AG09319 (cell line): ENCODE measurements at places on chromosomes 3 and 15.

DNA sequence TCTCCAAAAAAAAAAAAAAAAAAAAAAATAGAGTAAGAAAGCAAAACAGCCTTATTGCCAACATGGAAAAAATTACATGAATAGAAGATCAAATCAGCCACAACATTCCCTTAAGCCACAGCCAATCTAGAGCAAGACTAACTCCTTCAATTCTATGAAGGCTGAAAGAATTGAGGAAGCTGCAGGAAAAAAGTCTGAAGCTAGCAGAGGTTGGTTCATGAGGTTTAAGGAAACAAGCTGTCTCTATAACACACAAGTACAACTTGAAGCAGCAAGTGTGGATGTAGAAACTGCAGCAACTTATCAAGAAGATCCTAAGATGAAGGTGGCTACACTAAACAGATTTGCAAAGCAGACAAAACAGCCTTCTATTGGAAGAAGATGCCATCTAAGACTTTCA, 9.3 kb downstream of the PARL start:
- DNase-seq: no peak

- no peak for DNase-seq
Observed at GRCh38 chr3:171269542-171269941, 190.7 kb downstream of the TNIK start.

DNA sequence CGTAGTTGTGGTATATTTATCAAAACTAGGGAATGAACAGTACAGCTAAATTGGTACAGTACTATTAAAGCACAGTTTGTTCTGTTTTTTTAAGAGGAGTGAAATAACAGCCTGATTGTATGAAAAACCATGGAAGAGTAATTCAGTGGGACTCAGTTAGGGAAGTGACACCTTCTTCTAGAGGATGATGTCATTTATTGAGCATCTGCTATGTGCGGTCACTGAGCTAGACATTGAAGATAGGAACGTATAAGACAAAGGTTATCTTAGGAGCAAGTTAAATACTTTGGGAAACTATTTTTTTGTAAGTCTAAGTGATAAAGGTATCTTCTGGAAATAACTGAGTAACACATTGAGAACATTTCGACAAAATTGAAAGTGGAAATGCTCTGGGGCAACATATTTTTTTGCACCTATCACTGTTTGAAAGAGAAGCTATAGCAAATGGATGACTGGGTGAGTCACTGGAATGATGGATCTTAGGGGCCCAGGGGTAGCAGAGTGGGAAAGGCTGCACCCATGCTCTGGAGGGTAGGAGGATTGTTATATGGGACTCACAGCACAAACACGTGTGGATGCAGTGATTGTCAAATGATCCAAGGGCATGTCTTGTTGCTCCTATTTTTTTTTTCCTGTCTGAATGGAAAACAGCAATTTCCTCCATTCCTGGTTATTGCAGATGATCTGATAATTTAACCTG, 43.0 kb downstream of the OXNAD1 start:
- no peak for DNase-seq

GRCh38 chr3:49841126-49841696, 15.2 kb downstream of the TRAIP start:
- no peak for DNase-seq

DNA sequence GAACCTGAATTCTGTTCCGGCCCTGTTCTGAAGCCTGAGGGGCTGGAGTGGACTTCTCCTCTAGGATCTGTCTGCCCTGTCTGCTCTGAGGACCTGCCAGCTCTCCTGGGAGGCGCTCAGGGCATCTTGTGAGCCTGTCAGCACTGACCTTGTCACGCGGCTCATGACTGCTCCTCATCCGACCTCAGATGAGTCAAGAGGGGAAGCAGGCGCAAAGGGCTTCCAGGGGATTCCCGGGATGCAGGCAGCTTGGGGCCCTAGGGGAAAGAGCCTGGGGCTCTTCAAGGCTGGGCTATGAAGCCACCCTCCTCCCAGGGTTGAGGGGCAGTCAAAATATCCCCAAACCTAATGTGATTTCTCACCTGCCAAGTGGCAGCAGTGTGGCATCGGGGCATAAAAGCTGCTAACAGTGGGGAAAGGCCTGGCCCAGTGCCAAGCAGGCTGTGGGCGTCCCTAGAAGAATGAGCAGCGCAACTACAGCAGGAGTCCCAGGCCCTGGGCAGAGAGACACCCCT, 27.6 kb upstream of the ANKDD1A start:
- DNase-seq: no peak

GRCh38 chr3:24149032-24149431, 203.9 kb downstream of the NR1D2 start:
- no peak for DNase-seq

GRCh38 chr3:134991472-134992010, 196.5 kb downstream of the EPHB1 start:
- no peak for DNase-seq

GRCh38 chr3:70635301-70635700, 322.9 kb upstream of the MDFIC2 start:
- DNase-seq: no peak

DNA sequence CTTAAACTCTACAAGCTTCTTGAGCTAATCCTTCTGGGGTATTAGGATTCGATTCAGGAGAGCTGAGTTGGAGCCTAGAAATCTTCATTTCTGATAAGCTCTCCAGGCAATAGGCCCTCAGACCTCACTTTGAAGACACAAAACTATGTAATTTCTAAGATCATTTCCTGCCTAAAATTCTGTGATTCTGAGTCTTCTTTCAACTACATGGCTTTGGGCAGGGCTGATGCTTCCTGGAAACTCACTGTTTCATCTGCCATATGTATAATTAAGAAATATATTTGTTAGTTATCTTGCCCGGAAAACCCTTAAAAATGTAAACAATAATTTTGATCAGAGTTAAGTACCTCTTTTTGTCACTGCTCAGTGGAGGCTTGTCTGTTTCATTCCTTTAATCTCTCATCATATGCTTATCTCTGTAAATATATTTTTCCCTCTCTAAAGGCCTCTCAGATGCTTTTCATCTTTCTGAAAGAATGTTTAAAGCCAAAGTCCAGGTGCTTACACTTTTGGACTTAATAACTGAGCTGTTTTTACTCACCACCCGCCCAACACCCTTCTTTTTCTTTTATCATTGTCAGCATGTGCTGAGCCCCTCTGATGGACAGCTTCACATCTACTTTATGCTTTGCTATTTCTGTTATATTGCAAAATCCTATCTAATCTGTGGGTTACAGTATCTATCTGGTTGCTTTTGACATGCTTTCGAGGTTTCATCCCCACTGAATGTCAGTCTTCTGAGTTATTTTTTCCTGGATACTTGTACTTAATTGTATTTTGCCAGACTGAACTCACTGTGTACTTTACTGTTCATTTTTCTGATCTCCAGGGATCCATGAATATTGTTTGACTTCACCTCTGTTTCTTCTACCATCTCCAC, 38.2 kb downstream of the FILIP1L start:
- DNase-seq: no peak

DNA sequence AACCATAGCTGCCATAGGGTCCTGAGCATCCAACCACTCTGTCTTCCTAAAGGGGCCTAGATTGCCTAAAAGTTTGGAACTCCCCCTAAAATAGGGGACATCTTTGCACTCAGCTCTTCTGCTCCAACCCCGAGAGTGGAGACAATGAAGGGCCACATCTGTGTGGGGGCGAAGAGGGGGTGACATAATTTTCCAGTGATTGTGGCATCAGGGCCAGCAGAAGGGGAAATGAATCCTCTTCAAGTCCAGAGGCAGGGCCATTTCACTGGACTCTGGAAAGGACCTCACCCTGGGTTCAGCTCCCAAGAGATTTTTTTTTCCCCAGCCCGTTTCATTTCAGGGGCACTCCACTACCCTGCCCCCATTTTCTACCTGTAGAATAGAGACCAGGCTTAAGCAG, 4.6 kb upstream of the ANKRD63 start:
- no peak for DNase-seq

DNA sequence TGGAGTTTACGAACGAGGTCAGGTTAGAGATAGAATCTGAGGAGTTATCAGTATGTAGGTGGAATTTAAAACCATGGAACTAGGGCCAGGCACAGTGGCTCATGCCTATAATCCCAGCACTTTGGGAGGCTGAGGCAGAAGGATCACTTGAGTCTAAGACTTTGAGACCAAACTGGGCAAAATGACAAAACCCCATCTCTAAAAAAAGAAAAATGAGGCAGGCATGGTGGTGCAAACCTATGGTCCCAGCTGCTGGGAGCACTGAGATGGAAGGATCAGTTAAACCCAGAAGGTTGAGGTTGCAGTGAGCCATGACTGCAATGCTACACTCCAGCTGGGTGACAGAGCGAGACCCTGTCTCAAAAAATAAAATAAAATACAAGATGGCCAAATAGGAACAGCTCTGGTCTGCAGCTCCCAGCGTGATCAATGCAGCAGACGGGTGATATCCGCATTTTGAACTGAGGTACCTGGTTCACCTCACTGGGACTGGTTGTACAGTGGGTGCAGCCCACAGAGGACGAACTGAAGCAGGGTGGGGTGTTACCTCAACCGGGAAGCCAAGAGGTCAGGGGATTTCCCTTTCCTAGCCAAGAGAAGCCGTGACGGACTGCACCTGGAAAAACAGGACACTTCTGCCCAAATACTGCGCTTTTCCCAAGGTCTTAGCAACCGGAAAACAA, 33.3 kb downstream of the ZMAT3 start:
- DNase-seq: no peak

DNA sequence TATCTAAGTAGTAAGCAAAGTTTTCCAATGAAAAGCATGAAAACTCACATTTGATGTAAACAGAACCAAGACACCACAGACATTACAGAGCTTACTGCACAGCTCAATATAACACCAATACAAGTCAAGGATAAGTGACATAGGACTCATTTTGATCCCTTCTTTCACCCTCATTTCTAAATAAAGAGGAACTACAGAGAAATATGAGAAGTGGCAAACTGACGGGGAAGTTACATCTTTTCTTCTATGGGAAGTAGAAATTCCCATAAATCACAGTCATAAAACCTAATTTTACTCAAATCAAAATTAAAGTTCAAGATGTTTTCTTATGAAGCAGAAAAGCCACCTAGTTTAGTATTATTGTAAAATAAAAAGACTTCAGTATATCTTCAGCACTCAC, 3.8 kb downstream of the ATG3 start:
- DNase-seq: no peak

- no peak for DNase-seq
Observed at GRCh38 chr3:123640740-123641462, 56.0 kb upstream of the HACD2 start.

- DNase-seq: no peak
Observed at GRCh38 chr15:63019511-63020109, 22.9 kb upstream of the TPM1 start.

GRCh38 chr3:72699631-72700030, 148.6 kb downstream of the SHQ1 start:
- no peak for DNase-seq

GRCh38 chr3:82741346-82741745, 979.9 kb upstream of the GBE1 start:
- no peak for DNase-seq

- no peak for DNase-seq
Observed at GRCh38 chr15:66131200-66131599, 122.3 kb downstream of the MEGF11 start.

GRCh38 chr15:33014586-33014985, 179.9 kb downstream of the FMN1 start:
- DNase-seq: no peak

GRCh38 chr15:57914350-57915055, 151.0 kb downstream of the ALDH1A2 start:
- DNase-seq: no peak

- DNase-seq: no peak
Observed at GRCh38 chr15:63075984-63076713, 33.6 kb downstream of the TPM1 start.

- DNase-seq: no peak
Observed at GRCh38 chr3:183393625-183394024, 34.8 kb downstream of the MCF2L2 start.

DNA sequence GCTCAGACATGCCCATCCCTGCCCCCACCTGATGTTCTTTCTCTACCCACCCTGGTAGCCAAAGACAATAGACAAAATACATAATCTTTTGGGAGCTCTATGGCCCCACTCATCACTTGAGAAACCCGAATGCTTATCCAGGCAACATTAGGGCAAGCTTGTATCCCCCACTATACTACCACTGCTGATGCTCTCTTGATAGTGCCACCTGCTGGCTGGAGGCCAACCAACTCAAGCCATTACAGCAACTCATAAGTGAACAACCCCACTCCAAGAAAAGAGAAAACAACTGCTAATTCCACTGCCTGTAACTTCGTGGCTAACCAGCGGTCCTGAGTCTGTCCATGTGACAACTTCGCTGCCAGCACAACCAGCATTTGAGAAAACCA, 342.5 kb upstream of the TGFBR2 start:
- DNase-seq: no peak

GRCh38 chr3:133937061-133937686, 41.5 kb upstream of the RAB6B start:
- DNase-seq: no peak

- no peak for DNase-seq
Observed at GRCh38 chr15:65244638-65245037, 33.4 kb upstream of the CILP start.

DNA sequence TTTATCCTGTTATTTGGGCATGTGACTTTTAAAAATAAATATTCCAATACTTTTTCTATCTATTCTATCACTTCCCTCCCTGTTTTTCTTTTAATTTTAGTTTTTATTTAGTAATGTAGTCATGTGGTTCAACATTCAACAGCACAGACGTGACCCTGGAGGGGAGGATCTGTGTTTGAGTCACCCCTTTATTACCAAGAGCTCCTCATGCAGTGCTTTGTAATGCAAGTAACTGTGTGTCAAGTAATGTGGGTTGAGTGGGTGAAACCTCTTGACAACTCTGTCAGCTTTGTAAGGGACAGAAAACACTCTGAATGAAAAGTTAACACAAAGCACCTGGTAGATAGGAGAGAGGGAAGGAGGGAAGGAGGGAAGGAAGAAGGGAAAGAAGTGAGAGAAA, 89.7 kb upstream of the FGF12 start:
- DNase-seq: no peak

DNA sequence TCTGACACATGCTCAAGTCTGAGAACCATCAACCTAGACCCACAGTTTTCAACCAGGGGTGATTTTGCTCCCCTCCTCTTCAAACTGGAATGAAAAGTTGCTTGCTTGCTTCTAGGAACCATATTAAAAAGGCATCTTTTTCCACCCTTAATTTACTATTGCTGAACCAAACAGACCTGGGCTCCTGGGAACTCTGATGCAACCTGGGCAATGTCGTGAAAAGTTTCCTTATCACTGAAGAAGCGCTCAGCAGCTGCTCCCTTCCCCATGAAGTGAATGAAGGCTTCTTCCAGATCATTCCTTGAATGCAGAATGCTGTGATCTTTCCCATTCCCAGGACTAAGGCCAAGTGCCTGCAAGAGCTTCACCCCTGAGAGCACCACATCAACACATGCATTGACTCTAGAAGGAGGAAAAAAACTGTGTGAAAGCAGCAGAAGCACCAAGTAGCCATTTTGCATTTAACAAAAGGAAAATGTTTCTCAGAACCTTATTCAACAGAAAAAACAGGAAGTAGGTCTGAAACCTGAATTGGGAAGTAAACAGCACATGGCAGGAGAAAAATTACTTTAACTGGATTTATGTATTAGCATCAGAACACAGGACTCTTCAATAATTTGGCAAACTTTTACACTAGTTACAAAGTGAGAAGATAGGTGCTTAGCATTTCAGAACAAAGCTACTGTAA, 8.7 kb downstream of the ADPGK start:
- DNase-seq: no peak

- DNase-seq: no peak
Observed at GRCh38 chr3:149217347-149217746, 4.3 kb downstream of the CP start.
